ENCODE measurements at places on chromosomes 6 and 20.

DNA sequence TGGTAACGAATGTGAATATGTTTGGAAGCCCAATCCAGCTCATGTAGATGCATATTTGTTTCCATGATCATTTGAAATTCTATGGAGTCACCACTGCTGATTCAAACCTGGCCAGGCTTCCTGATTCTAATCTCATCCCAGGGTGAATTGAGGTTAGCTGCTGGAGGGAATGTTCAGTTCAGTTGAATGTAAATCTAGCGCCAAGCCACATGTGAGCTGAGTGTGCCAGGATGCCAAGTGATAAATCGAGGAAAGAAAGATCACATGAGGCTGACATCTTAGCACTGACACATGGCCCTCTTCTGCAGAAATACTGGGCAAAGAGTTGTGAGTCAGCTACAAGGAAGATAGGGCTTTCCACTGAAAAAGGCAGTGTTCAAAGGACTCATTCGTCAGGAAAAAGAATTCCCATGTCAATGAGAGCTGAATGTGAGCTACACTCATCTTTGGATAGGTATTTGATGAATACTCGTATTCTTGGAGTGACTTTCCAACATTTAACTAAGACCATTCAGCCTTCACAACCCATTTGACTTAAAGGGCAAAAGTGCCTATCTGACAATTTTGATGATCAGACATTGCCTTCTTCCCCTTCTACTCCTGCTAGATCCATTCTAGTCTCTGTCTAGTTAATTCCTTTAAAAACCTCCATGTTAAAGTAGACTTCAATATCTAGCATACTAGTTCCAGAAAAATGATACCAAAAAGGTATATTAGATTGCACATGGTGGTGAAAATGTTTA lies 172.1 kb downstream of the MTFR2 start:
- peak; percentile 88 for DNase-seq

DNA sequence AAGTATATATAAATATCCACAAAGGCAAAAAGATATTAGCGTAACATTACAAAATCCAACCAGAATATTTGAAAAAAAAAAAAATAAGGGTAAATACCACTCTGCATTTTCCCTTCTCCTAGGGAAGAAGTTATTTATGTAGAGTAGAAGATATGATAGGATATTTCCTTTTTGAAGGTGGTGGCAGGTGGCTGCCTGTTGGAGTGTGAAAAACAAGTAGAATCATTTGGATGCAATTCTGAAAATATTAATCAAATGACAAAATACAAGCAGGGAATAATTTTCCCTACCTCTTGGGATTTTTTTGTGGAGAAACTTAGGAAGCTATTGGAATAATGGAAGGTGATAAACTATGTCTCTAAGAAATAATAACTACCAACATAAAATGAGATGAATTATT lies 62.5 kb upstream of the OGFRL1 start:
- no peak for DNase-seq

- no peak for DNase-seq
These were observed 241.9 kb downstream of the ADGRB3 start for GRCh38 chr6:68876792-68877493.

DNA sequence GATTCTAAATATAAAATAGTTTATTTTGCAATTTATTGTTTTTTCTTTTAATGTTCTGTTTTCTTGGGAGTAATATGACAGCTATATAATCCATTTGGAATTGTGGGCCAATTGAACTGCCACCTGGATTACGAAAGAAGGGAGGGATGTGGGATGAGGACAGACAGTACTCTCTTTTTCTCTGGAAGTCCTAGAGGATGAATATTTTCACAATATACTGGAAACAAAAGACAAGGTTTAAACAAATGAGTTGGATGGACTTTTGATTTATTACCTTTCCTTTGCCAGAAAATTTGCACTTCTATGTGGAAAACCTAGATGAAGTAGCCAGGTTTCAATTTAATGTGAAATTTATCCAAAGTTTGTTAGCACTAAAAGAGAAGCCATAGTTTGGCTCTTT lies 325.5 kb upstream of the IMPG1 start:
- no peak for DNase-seq

DNA sequence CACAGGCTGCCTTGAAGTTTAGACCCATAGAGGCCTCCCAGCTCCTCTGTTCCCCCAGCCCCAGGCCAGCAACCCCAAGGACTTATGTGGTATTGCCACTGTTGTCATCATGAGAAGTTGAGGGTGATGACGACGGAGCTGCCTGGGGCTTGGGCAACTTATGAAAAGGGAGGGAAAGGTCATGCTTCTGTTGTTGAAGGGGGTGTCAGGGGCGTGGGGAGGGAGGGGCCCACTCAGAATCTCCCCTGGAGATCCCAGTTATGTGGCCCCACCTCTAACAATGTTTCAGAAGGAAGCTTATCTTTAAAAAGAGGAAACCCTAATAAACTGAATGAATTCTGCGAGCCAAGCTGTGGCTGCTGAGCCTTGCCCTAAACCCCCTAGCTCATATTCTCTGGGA lies 4.2 kb downstream of the ADTRP start:
- no peak for DNase-seq

DNA sequence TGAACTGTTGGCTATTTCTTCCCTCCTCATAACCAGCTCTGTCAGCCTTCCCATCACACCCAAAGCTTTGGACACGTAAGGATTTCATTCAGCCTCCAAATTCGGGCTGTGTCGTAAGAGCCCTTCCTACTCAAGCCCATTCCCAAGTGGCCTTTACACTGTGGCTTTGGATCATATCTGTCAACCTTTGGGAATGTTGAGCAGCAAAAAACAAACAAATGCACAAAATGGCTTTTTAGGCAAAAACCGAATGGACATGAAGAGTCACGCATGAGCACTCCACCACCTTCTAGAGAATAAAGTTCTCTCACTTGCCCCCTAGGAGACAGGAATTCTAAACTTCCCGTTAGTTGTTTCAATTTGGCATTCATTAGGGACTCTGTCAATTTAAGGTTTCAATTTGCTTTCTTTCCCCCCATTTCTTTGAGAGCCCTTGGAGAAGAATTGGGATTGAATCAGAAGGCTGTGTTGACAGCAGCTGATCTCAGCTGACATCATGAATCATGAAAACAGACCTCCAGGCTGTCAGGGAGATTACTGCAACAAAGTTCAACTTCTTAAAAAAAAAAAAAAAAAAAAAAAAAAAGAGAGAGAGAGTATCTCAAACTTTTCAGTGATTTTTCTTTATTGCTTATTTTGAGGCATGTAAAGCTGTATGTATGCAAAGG lies 110.3 kb downstream of the BCAS1 start:
- DNase-seq = peak; percentile 13

DNA sequence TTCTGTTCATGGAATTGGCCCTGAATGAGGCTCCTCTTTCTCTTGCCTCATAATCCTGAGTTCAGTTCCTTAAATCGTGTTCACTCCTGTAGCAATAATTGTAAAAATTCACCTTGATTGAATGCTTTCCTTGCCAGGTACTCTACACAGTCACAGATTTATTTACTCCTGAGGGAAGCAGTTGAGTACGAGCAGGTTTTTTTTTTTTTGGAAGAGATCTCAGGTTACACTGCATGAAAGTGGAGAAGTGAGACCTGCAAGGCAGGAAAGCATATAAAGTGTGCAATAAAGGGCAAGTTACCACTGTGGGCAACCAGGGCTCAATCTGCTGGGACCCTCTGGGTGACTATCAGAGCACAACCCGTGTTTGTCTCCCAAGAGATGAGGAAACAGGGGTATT lies 93.0 kb upstream of the DOK5 start:
- no peak for DNase-seq

DNA sequence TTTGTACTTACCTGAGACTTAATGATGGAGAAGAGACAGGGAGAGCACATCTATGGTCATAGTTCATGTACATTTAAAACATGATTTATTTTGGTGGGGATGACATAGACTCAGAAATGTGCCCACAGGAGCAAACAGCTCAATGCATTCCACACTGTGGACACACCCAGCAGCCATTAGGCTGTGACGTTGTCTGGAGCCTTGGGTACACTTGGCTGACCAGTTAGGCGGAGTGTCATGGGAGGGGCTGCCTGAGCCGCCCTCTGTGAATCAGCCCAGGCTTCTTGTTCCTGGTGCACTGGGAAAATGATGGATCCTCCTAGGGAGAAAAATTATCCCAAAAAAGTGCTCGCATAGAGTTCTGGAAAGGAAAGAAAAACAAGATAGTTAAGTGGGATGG lies 231.0 kb upstream of the GMDS start:
- peak; percentile 21 for DNase-seq

- DNase-seq = peak; percentile 99
These were observed 6.3 kb upstream of the PARD6B start for GRCh38 chr20:50724851-50725723.

DNA sequence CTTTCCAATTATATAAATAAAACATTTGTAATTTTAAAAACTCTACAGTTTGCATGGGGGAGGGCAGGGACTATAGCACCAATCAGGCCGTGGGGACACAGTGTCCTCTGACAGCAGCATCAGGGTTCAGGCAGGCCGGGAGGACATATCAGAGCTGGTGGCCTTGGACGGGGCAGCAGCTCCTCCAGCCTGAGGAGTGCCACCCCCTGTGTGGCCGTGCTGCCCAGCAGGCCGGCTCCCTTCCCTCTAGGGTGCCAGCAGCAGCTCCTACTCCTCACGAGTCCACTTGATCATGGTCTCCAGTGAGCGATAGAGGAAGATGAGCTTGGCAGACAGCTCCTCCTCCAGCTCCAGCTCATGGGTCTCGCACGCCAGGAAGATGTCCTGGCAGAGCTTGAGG lies 144.0 kb upstream of the PHACTR3 start:
- DNase-seq = no peak

DNA sequence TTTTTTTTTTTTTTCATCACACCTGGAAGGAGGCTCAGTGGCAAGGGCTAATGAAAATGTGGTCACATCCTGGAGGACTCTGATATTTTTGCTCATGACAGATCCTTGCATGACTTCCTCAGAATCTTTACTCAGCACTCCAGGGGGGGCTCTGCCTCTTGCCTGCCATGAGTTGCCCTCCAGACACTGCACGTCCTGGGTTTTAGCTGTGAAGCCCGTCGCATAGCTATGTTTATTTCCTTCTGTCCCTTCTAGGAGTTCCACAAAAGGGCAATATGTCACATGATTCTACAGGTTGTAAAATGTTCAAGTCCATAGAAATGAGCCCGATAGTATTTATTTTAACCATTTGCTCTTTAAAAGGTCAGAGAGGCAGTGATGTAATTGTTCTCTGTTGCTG lies 18.2 kb downstream of the MAS1 start:
- DNase-seq = no peak
